Caco-2 (cell line): ENCODE measurements at places on chromosomes 13 and 19. TPM values are rescaled to one million over a fixed set of nuclear protein-coding genes. Genes with fewer than 3 reads are reported as not detected.
A peak's percentile ranks its signal among the peaks of the same experiment; 100 is the strongest.

DNA sequence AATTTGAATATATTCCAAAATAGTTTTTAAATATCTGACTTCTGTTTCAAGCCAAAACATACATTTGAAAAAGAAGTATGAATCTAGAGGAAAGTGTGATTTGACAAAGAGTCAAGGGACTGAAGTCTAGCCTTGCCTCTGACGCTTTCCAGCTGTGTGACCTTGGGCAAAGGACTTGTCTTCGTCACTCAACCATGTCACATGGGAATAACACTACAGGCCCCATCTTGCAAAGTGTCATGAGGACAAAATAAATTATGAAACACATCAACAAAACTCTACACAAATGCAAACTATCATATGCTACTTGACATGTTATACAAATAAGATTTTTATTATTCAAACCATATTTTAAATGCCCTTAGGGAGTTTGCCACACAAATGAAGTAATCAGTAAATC is 73.0 kb downstream of the CYSLTR2 start:
- H3K27me3 ChIP-seq, result no peaks in the 10 kb centered on the region
- no peak overlapping the region for H3K4me3 ChIP-seq
- no peak overlapping the region for H3K27ac ChIP-seq

PNMA8C gene
- total RNA-seq, result not detected in 2 replicates

PCDH9 gene
- 0.11 and 0.32 TPM in 2 replicates for total RNA-seq

DNA sequence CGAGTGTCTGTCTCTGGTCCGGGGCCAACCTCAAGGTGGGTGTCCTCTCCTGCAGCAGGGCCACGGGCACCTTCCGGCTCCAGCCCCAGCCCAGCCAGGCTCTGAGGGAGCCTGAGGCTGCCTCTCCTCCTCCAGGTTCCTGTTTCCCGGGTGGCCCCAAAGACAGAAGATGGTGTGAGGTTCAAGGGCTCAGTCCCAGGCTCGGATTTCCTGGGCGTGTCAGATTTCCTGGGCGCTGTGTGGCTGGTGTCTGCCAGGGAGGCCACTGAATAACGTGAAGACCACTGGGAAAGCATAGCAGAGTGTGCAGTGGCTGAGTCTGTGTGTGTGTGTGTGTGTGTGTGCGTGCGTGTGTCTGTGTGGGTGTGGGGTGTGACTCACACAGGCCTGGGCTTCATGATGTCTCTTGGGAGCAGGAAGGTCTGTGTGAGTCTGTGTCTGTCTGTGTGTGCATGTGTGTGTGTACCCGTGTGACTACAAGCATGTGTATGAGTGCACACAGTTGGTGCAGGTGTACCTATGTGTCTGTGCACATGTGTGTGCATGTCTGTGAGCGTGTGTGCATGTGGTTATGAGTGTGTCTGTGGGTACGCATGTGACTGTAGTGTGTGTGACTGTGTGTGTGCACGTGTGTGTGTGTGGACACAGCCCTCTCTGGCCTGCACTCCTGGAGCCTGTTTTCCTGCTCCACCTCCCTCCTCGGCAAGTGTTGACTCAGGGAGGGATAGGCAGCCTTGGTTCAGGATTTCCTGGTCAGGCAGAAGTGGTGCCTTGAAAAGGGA is 28.3 kb downstream of the CEBPA start:
- H3K27ac ChIP-seq, result peak overlapping the region; percentile 60
- H3K4me3 ChIP-seq, result no peak overlapping the region
- H3K27me3 ChIP-seq, result no peaks in the 10 kb centered on the region
- H3K4me1 ChIP-seq, result peaks cover 60% of the 10 kb centered on the region

DNA sequence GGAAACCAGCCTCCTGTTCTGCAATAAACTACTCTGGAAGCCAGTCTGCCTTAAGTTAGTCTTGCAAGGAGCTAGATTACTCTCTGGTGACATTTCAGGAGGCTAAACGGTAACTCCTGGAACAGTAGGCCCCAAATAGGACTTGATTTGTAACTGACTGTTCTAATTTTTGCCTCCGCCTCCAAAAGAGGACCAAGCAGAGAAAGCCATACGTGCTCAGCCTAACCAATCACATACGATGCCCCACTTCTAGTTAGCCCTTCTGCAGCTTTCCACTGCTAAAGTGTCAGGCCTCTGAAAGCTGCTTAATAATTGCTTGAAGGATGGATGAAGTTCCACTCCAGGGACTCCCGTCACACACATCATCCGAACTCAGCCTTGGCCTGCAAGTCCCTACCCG is 744 bp downstream of the ZNF805 start:
- no peaks in the 10 kb centered on the region; the same call in 1 of the 2 replicates for H3K36me3 ChIP-seq
- no peak for DNase-seq
- H3K27ac ChIP-seq, result peak overlapping the region; percentile 90
- no peaks in the 10 kb centered on the region for H3K27me3 ChIP-seq

DNA sequence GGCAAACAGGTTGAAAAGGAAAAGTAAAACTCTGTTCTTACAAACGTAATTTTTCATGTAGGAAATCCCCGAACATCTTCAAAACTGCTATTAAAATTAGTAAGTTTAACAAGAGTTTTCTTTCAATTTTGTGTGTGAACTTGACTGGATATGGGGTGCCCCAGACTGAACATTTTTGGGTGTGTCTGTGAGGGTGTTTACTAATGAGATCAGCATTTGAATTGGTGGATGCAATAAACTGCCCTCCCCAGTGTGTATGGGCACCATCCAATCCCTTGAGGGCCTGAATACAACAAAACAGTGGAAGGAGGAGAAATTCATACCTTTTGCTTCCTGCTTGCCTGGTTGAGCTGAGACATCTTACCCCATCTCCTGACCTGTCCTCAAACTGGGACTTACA is 11.8 kb downstream of the HAUS8 start:
- H3K27ac ChIP-seq, result no peak overlapping the region
- DNase-seq, result no peak
- H3K4me1 ChIP-seq, result no peaks in the 10 kb centered on the region
- H3K36me3 ChIP-seq, result no peaks in the 10 kb centered on the region; the same call in none of the 2 replicates
- H3K27me3 ChIP-seq, result no peaks in the 10 kb centered on the region

DNA sequence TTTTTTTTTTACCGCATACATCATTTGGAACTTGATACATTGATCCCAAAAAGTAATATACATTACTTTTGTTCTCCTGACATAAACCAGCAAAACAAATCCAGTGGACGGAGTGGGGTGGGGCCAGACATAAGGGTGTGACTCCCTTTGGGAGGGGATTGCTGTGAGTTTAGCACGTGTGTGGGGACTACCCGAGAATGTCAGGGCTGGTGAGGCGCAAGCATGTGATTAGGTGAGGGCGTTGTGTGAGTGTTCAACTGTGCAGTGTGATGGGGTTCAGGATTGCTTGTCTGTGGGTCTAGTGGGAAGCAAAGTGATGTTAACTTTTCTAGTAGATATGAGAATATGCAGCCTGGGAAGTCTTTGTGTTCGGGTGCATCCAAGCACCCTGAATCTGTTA is 468.0 kb downstream of the TSHZ3 start:
- no peak overlapping the region for H3K4me3 ChIP-seq
- H3K27ac ChIP-seq, result no peak overlapping the region
- no peaks in the 10 kb centered on the region for H3K36me3 ChIP-seq
- H3K4me1 ChIP-seq, result no peaks in the 10 kb centered on the region

DNA sequence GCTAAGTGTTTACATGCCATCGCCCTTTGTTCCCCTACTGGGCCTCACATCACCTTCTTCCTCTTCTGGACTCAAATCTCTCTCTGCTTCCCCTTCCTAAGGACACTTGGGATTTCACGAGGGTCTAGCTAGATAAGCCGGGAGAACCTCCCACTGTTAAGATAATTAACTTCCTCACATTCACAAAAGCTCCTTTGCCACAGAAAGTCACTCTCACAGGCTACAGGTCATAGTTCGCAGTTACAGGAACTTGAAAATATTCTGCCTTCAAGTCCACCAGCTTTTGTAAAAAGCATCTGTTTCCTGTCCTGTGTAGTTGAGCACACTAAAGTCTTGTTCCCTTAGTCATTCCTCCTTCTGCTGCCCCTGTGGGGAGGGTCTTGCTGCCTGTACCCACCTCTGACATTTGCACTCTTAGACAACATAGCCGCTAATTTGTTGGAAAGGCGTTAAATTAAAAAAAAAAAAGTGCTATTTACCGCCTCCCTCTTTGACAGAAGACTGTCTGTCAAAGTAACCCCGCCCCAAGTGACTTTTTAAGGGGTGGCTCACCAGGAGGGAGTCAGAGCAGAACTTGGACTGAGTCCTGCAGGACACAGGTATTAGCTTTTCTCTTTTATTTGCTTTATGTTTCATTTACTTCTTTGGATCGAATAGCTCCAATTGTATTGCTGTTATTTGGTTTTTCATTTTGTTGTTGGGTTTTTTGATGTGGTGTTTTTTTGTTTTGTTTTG is 26.8 kb upstream of the CEACAM21 start:
- peaks cover 7% of the 10 kb centered on the region; the same call in 1 of the 2 replicates for H3K4me1 ChIP-seq
- no peak overlapping the region for H3K27ac ChIP-seq
- H3K27me3 ChIP-seq, result no peaks in the 10 kb centered on the region

GRCh38 chr13:28181413-28181812 is 43.1 kb downstream of the PAN3 start:
- H3K4me1 ChIP-seq, result no peaks in the 10 kb centered on the region
- no peak for DNase-seq
- no peak overlapping the region for H3K27ac ChIP-seq
- H3K27me3 ChIP-seq, result no peaks in the 10 kb centered on the region
- H3K36me3 ChIP-seq, result no peaks in the 10 kb centered on the region

MBD3L2 gene
- total RNA-seq, result not detected in 2 replicates

GRCh38 chr13:25281193-25281934 is 5.9 kb downstream of the MTMR6 start:
- H3K4me1 ChIP-seq, result no peaks in the 10 kb centered on the region
- H3K27ac ChIP-seq, result no peak overlapping the region

DNA sequence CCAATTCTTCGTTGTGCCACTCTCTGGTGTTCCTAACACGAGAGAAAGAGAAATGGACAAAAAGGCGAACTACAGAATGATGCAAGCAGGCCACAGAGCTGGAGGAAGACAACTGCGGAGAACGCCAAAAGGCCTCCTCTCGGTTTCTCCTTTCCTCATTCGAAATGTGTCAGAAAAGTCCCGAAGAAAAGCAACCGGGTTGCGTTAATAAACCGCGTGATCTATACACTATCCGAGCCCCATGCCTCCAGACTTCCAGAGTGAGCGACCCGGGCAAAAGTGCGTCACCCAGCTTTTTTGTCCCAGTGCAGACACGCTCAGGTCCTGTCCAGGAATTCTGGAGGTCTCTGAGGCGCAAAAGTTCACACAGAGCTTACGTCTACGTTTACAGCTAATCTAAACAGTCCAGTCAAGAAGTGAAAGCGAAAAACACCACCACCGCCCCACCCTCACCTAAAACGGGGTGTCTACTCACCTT is 413 bp downstream of the N4BP2L2 start:
- H3K4me1 ChIP-seq, result peaks cover 4% of the 10 kb centered on the region
- peak overlapping the region; percentile 57 for H3K4me3 ChIP-seq
- DNase-seq, result peak; percentile 60
- H3K27me3 ChIP-seq, result no peaks in the 10 kb centered on the region
- peaks cover 2% of the 10 kb centered on the region for H3K36me3 ChIP-seq

CYP2A6 gene
- not detected in 2 replicates for total RNA-seq

DNA sequence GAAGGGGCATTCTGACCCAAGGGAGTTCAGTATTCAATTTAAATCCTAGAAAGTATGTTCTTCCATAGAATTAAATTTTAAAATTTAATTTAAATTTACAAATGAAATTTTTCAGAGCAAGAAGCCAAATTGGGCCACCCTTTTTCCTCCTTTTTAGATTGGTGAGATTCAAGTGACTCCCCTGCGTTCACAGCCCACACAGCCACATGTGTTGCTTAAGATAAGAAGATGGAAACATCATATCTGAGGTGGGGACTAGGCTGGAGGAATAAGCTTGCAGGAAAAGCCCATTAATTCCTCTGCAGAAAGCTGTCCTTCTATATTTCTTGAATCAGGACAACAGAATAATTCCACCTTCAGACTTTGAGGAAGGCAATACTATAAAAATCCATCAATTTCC is 392.7 kb upstream of the ZNF507 start:
- H3K27ac ChIP-seq, result no peak overlapping the region
- H3K27me3 ChIP-seq, result no peaks in the 10 kb centered on the region
- H3K4me3 ChIP-seq, result no peak overlapping the region
- no peaks in the 10 kb centered on the region for H3K36me3 ChIP-seq

GNA15 gene
- total RNA-seq, result not detected in 2 replicates

SYCN gene
- not detected in 2 replicates for total RNA-seq

GRCh38 chr13:95874286-95874685 is 178.9 kb downstream of the UGGT2 start:
- DNase-seq, result no peak
- no peak overlapping the region for H3K27ac ChIP-seq
- no peaks in the 10 kb centered on the region; the same call in 1 of the 2 replicates for H3K36me3 ChIP-seq
- no peaks in the 10 kb centered on the region for H3K4me1 ChIP-seq
- no peak overlapping the region for H3K4me3 ChIP-seq

ZNF625 gene
- not detected in 2 replicates for total RNA-seq

GRCh38 chr13:88958821-88959220 is 1287.7 kb downstream of the SLITRK5 start:
- no peaks in the 10 kb centered on the region for H3K27me3 ChIP-seq
- H3K4me1 ChIP-seq, result no peaks in the 10 kb centered on the region
- no peak for DNase-seq
- H3K27ac ChIP-seq, result no peak overlapping the region
- H3K36me3 ChIP-seq, result no peaks in the 10 kb centered on the region

ISYNA1 gene
- total RNA-seq, result 65.3 and 67.3 TPM in 2 replicates

GRCh38 chr13:44649104-44649428 is 72.9 kb upstream of the TSC22D1 start:
- no peak overlapping the region for H3K27ac ChIP-seq
- H3K4me3 ChIP-seq, result no peak overlapping the region
- H3K36me3 ChIP-seq, result no peaks in the 10 kb centered on the region
- no peak for DNase-seq
- H3K4me1 ChIP-seq, result no peaks in the 10 kb centered on the region

LGALS14 gene
- 1.2 and 2.4 TPM in 2 replicates for total RNA-seq
